ENCODE measurements at places on chromosomes 5 and 9. TPM values are rescaled to one million over a fixed set of nuclear protein-coding genes. Genes with fewer than 3 reads are reported as not detected.

DNA sequence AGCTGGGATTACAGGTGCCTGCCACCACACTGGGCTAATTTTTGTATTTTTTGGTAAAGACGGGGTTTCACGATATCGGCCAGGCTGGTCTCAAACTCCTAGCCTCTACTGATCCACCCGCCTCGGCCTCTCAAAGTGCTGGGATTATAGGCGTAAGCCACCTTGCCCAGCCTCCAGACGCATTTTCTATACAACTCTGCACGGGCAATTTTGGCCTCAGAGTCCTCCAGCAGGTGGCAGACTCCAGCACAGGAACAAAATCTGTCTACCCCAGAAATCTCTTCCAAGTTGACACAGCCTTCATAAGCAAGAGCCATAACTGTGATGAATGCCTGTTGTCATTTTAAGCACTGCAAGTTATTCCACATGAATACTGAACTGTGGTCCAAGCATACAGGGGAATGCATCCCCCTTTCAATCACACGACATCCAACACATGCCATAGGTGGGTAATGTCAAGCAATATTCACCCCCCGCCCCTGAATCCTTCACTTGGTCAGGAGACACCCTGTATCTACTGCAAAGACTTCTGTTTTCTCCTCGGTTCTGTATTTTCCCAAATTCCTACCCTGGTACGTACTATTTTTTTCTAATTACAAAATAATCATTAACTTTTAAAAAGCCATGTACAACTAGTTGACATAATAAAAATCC lies 50.8 kb downstream of the ALDH7A1 start:
- peak; percentile 15 for DNase-seq

- no peak for DNase-seq
Measured at GRCh38 chr9:114202849-114203248, 47.5 kb downstream of the COL27A1 start.

DNA sequence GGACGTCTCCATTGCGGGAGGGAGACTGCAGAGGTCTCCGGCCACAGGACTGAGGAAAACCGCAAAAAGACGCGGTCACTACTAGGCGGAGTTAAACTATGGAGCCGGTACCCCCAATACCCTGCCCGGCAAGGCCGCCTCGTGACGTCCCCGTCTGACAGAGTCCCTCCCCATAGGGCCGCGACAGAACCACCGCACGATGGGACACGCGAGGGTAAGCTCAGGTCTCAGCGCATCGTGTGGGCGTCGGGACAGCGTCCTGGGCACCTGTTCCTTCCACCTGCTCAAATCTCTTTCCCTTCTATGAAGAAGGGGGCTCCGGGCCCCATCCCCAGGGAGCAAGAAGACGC lies 35.2 kb upstream of the GLDC start:
- DNase-seq: peak; percentile 81

DNA sequence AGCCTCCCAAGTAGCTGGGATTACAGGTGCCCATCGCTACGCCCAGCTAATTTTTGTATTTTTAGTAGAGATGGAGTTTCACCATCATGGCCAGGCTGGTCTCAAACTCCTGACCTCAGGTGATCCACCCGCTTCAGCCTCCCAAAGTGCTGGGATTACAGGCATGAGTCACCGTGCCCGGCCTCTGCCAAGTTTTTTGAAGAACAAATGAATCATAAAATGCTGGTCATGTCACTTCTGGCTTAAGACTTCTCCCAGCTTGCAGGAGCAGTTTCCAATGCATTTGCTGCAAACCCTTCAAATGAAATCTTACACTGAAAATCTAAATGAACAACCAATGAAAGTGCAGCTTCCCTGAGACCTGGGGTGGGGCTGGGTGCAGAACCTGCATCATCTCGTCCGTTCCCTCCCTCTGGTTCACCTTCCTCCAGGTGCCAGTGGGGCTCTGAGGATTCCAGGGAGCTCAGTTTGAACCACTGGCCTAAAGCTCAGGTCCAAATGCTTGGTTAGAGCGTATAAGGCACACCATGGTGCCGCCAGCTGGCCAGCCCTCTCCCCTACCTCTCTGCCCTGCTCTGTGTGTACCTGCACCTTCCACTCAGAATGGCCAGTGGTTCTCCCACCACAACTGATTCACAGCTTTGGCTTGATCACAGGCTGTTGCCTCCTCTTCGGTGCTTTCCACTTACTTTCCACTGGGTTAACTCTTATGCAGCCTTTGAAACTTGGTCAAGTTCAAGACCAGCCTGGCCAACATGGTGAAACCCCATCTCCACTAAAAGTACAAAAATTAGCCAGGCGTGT lies 39.8 kb upstream of the FUBP3 start:
- DNase-seq: no peak

- DNase-seq: no peak
Measured at GRCh38 chr5:83451955-83452354, 19.6 kb upstream of the VCAN start.

DNA sequence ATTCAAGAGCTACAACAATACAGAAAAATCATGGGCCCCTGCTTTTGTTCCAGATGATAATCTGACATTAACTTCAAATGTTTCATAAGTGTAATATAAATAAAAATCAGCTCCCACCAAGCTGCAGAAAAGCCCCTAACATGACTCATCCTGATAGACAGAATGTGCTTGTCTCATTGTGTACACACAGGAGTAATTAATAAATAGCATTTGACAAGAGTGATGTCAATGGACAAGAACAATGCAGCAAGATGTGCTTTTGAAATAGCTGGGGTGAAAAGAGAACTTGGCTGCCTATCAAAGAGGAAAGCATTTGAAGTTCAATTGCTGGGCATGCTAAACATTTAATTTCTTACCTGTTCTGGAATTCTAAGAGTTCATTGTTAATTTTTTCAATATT lies 79.2 kb downstream of the DNAH5 start:
- DNase-seq: no peak

DNA sequence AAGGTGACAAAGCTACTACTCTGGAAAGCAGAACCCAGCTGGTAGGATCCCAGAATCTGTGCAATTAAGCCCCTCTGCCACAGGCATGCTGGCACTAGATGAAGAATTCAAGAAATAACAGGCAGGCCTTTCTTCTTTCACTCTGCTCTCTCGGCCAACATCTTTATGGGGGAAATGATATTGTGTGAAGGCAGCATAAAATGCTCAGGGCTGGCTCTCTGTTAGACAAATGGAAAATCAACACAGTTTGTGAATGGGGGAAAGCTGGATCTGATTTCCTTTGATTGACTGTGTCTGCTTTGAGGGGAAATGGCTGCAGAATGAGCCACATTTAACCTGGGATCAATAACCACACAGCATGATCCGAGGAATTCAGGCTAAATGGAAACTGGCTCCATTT lies 29.1 kb upstream of the AKNA start:
- no peak for DNase-seq

DNA sequence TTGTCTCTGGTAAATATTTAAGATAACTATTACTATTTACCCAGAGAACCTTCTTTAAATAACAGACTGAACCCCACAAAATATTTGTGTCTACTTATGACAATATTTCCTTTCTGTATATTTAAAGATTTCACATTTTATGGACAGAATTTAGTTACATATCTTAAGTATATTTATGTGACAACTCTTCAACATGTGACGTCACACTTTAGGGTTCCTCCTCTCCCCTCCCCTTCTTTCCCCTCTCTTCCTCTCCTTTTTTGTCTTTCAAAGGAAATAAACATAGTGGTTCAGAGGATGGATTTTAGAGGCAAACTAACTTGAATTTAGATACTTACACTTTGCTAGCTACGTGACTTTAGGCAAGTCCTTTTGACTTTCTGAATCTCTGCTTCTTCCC lies 655.6 kb upstream of the NUDT12 start:
- no peak for DNase-seq

GRCh38 chr5:59186623-59187022 lies 603.7 kb downstream of the RAB3C start:
- no peak for DNase-seq

DNA sequence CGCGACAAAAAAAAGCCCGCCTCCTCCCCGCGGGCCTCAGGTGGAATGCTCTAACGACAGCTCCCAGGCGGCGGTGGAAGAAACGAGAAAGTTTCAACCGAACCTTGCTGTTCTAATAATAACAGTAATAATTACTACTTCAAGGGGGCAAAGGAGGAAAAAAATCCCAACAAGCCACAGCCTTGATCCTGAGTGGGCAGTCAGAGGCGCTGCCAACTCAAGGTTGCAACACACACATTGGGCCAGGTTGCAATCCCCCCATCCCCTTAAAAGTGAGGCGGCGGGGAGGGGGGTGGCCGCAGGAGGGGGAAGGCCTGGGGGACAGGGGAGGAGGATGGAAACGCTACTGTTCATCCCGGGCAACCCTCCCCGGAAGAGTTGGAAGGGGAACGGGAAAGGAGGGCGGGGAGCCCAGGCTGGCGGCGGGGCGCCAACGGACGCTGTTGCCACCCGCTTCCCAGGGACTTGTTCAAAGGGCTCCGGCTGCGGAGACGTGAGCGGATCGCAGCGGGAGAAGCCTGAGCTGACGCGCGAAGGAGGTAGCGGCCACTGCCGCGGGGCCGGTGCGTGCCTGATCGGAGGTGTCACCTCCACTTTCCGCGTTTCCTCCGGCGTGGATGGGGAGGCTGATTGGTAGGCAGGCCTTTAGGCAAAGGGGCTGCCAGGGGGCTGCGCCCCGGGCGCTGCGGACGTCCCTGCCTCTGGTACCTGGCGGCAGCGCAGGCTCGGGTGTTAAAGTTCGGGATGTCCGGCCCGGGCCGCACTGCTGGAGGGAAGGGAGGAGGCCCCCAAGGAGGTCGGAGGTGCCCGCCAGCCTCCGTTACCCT lies 647 bp downstream of the SMARCA2 start:
- peak; percentile 61 for DNase-seq

DNA sequence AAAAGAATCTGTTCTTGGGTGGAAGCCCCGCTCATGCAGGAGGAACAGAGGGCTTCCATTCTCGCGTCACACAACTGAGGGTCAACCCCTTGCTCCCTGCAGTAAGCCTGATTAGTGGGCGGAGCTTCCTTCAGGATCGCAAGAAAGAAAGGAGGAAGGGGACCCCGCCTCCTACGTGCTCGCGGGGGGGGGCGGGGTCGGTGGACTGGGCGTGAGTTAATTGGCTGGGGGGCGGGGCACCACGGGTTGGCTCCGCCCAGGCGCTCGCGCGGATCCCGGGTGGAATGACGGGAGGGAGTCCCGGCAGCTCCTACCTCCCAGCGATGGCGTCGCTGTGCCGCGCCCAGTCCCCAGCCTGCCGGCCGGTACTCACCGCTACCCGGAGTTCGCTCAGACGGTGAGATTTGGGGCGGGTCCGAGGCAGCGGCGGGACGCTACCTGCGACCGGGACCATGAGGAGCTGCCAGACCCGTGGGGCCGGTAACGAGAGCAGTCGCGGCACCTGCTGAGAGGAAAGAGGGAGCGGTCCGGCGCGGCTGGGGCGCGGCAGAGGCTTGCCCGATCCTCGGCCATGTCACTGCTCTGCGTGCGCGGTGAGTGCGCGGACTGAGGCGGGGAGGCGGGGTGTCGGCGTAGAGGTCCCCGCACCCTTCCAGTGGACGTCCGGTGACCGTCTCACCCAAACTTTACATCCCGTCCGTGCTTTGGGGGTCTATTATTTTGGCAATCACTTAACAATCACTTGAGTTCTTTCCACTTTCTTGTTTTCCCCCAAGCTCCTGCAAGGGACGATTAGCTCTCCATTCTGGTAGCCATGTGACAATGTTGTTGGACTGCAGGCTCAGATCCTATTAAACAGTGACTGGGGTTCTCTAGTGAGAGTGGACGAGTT lies at the start of gene UNC13B:
UNC13B (plus strand) TSS at position 297 of the 892 bp plus-strand sequence; CDS start at position 572, 275 bp downstream.
- peak; percentile 77 for DNase-seq

- DNase-seq: no peak
Measured at GRCh38 chr9:137278061-137278701, 655 bp downstream of the TOR4A start.

DNA sequence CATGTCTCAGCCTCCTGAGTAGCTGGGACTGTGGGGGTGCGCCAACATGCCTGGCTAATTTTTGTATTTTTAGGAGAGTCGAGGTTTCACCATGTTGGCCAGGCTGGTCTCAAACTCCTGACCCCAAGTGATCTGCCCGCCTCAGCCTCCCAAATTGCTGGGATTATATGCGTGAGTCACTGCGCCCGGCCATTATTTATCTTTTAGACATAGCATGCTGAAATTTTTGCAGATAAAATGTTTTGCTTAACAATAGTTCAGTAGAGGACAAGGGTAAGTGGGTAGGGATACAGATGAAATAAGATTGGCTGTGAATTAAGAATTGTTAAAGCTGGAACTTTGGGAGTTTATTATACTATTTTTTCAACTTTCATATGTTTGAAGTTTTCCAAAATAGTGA lies 150.8 kb upstream of the GRHPR start:
- DNase-seq: no peak

GRCh38 chr5:58241389-58241788 lies 218.5 kb downstream of the PLK2 start:
- no peak for DNase-seq

GRCh38 chr9:12874395-12874794 lies 99.6 kb downstream of the LURAP1L start:
- no peak for DNase-seq

GRCh38 chr9:90287567-90288274 lies 354.9 kb downstream of the DIRAS2 start:
- no peak for DNase-seq

DNA sequence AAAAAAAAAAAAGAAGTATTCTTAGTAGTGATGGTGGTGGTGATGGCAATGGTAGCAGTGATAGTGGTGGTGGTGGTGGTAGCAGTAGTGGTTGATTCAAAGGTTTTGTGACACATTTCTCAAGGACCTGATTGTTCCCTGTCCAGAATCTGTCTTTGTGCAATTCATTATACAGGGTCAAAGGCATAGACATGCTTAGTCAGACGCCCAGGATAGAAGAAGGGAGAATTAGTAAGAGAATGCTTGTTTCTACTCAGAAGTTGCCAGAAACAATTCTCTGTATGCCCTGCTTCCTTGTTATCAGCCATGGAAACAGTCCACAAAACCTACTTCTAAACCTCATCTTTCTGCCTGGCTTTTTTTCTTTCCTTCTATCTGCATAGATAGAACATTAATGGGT lies 89.4 kb downstream of the SLC44A1 start:
- DNase-seq: no peak

DNA sequence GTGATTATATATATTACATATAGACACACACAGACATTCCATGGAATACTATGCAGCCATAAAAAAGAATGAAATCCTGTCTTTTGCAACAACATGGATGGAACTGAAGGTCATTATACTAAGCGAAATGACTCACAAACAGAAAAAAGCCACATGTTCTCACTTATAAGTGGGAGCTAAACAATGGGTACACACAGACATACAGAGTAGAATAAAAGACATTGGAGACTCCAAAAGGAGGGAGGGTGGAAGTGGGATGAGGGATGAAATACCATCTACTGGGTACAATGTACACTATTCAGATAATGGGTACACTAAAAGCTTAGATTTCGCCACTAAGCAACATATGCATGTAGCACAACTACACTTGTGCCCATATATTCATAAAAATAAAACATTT lies 170.0 kb upstream of the RGMB start:
- no peak for DNase-seq

Gene SLC25A2
- not detected for total RNA-seq

Gene CHSY3
- not detected for total RNA-seq

Gene MTRR
- 54.1 TPM for total RNA-seq

Gene NRG2
- 0.14 TPM for total RNA-seq

Gene SLC6A18
- total RNA-seq: not detected

Gene HAPLN1
- not detected for total RNA-seq

Gene SPINK4
- total RNA-seq: not detected

Gene CTNND2
- total RNA-seq: not detected

Gene STC2
- total RNA-seq: 41.2 TPM
